NCI-H2081 treated with DMSO at 0.1 percent for 48 hours (cell line): ENCODE measurements at places on chromosomes 5 and 9.
A peak's percentile ranks its signal among the peaks of the same experiment; 100 is the strongest.

DNA sequence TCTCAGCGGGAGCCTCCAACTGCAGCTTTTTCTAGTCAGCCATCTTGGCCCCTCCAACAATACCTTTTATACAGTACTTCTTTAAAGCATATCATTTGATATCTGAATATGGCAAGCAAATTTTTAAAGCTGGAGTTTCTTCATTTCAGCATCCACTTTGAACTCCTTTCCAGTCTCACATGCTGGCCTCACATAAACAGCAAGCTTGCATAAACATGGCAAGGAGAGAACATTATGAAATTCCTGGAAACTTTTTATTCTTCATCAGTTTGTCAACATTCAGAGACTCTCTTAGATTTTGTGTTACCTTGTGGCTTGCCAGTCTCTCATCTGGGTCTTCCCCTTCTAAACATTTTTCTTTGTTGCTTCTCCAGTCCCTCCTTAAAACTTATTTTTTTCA lies 745.3 kb downstream of the NR2F1-AS1 start:
- DNase-seq, result no peak

- no peak for DNase-seq
These were observed 179.0 kb downstream of the FANCC start for GRCh38 chr9:95138474-95138873.

DNA sequence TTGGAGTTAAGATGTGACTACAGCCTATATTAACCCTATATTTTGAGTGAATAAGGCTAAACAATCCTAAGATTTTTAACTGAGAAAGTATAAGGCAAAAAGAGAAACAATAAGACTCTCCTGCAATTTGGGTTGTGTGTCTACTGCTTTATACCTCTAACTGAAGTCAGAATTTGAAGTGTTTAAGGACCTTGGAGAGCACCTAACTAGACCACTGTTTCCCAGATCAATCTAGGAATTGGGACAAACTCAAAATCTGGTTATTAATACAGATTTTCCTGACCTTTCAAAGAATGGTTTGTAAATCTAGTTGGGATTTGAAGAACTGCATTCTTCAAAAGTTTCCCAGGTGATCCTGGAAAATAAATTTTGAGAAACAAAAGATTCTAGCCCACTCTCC lies 42.1 kb downstream of the GABRA1 start:
- no peak for DNase-seq

DNA sequence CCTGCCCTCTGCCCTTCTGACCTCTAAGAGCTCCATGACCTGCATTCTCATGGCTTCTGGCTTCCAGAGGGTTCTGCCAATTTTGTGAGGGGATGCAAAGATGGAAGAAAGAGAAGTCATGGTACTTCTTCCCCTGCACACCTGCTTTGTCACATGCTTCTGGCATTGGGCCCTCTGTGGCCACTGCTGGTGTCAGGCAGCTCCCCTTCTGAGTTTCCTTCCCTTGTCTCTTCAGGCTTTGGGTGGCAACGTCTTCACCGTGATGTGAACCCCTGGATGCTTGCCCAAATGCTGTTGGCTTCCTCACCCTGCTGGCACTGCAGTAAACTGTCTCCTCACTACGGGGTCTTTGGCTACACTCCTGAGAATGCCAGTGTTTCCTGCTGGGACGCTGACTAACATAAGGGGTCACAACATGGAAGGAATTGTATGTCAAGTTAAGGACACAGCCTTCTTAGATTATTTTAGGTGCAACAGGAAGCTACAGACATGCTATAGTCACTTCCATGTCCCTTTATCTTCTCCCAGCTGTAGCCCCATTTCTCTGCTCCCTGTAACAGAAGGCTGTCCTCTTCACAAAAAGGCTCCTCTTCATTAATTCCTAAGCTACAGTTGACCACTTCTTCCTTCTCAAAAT lies 8.9 kb upstream of the CLINT1 start:
- no peak for DNase-seq

- DNase-seq, result no peak
These were observed 38.5 kb downstream of the STOM start for GRCh38 chr9:121331549-121331948.

- peak; percentile 10 for DNase-seq
These were observed 422.6 kb downstream of the EFNA5 start for GRCh38 chr5:107248066-107248695.

- no peak for DNase-seq
These were observed 25.2 kb upstream of the NREP start for GRCh38 chr5:111782216-111782615.

GRCh38 chr5:108681079-108681921 lies 66.4 kb upstream of the FER start:
- DNase-seq, result no peak

DNA sequence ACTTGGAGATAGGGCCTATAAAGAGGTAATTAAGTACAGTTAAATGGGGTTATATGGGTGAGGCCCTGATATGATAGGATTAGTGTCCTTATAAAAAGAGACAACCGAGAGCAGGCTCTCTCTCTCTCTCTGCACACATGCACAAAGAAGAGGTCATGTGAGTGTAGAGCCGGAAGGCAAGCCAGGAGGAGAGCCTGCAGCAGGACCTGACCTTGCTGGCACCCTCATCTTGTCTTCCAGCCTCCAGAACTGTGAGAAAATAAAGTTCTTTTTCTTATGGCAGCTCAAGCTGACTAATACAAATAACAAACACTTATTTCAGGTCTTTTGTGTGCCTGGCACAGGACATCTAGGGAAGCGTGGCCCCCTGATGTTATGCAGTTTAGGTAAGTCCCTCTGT lies 62.1 kb downstream of the ARHGAP26 start:
- DNase-seq, result no peak

GRCh38 chr9:87206064-87206661 lies 258.9 kb upstream of the GAS1 start:
- DNase-seq, result no peak

DNA sequence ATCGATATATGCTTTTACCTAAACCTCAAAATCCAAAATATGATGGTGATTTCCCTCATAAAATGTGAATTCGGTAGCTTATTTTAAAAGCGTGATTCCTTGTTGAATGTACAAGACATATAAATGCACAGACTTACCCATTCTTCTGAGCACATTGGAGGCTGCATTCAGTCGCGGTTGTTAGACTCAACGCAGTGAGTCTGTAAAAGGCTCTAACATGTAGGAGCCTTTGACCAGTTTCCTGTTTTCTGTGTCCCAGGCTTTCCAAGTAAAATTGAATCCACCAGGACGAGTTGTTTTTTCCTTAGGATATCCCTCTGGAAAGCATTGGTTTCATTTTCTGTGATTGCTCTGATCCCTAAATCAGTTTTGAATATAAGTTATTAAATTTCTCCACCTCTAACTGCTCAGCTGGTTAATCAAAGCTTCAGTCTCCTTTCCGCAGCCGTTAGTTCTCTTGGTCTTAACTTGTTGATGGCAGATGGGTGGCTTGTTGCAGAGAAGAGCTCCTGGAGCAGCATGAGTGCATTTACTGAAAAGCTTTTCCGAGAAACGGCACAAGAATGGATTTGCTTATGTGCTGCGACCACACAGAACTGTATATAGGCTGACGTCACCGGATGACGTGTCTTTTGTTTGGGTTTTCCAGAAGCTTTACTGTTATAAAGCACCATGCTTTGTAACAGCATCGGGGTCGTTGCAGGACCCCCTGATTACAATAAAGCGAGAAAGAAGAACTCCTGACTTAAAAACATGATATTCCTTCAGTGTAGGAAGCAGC lies at the start of gene LRRTM2:
Gene LRRTM2 (minus strand): TSS at position 565 of the 781 bp plus-strand sequence. CDS start 424 bp downstream, at position 141.
- DNase-seq, result no peak

- no peak for DNase-seq
These were observed 101.2 kb downstream of the ADAMTS2 start for GRCh38 chr5:179244044-179244443.

- no peak for DNase-seq
These were observed 71.0 kb upstream of the MOCS2 start for GRCh38 chr5:53180538-53180937.

DNA sequence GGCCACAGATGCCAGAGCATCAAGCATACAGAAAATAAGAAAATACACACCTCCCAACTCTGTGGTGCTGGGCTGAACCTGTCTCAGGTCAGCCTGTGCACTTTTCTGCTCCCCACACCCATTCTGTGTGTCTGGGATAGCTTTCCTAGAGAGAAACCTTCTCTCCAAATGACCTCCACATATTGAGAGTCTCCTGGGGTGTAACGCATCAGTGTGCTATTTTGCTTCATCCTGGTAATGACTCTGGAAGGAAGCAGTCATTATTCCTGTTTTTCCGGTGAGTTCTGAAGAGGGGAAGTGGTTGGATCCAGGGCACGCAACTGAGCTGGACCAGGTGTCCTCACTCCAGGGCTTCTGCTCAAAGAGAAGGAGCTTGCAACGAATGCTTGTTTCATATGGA lies 73.2 kb upstream of the SH3PXD2B start:
- DNase-seq, result no peak

DNA sequence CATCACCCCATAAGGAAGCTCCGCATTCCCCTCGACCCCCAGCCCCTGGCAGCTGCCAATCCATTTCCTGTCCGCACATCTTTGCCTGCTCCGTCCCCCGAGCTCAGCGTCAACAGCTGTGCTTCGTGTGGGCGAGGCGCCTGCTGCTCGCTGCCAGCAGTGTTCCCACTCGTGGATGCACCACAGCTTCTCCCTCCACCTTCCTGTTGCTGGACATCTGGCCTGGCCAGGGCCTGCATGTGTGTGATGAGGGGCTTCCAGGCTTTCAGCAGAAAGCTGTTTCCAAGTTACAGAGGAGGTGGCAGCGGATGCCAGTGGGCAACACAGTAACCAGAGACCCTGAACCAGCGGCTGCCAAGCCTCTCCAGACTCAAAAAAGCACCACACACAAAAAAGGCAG lies 86.0 kb downstream of the PRRT1B start:
- no peak for DNase-seq

DNA sequence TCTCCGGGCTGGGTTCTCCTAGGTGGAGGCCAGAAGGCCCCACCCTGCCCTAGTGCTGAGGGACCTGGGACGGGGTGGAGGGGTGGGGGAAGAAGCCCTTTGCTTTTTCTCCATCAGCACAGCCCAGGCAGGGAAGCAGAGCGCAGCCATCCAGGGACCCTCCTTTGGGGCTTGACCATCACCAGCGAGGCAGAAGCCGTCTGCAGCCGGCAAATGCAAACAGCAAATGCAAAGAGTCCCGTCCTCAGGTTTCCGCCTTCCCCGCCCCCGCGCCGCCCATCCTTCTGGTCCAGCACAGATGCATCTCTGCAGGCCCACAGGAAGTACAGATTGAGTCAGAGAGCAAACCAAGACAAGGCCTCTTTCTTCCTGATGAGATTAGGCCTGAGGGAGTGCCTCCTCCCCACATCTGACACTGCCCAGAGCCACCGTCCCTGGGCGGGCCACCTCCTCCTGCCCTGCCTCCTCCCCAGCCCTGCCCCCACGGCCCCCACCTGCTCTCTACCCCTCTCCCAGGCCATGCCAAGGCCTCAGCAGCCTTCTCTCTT lies 23.4 kb downstream of the CORO2A start:
- no peak for DNase-seq

DNA sequence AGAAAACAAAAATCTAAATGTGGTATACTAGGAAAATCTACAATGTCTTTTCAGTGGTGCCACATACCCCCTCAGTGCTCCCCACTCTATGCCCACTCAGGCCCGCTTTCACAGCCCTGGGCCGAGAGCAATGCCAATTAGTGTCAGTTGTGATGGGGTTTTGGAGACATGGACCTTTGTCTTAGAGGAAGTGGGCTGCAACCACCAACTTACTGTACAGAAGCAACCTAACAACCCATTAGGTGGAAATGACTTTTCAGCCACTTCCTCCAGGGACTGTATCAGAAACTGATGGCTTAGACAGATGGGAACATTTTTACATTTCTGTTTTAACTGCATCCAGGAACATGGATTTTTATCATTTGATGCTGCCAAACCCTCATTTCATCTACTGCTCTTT lies 268.0 kb downstream of the BNC2 start:
- DNase-seq, result no peak

DNA sequence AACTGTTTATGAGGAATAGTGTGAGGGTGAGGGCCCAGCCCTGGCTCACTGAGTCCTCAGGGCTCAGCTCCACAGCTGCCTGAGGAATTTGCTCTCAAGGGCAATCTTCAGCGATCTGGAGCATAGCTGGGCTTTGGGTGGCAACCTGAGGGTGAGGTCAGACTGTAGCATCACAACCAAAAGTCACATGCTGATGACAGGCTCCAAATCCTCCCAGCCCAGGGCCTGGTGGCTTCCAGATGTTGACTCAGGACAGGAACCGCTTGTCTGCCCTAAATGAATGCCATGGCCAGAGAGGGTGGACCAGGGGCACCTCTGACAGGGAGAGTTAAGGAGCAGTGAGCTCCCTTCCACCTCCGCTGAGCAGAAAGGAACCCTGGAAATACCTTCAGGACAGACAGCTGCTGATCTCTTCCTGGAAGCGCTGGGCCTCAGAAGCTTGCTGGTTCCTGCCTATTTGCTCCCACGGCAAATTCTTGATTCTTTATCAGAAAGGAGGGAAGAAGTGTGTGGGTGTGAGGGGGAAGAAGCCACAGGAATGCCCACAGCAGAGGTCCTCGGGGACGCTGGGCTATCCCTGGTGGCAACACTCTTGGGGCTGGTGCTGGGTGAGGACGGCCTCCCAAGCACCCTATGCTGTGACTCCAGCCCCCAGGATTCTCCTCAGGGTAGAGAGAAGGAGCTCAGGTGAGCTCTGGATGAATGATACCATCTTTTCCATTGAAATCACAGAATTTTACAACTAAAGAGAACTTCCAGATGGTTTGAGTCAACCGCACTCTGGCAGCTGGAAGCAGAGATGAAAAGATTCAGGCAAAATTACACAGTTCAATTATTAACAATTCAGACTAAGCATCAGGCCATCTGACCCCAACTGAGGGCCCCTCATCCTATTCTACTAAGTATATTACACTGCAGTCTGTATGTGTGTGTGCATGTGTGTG lies 13.8 kb upstream of the CTSL start:
- no peak for DNase-seq

GRCh38 chr9:35757226-35757891 lies 3.3 kb upstream of the MSMP start:
- peak; percentile 47 for DNase-seq

DNA sequence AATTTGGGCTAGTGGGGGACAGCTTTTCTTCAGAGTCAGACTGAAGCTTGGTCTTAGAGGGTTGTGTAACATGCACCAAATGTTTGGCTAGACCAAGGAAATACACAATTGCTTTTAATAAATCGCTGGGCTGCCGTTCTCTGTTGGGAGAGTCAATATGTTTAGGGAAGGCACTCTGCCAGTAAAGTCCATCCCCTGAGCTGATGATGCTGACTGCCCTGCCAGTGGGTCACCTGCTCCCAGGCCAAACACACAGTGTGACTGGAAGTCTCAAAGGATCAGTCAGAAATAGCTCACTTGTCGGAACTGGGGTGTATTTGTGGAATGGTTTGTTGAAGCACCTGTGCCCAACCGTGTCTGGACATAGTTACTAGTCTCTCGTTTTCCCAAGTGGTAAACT lies 17.9 kb upstream of the ZNF474 start:
- DNase-seq, result no peak

- no peak for DNase-seq
These were observed 56.1 kb downstream of the IRX2 start for GRCh38 chr5:2695200-2695891.
